ENCODE measurements at places on chromosomes 5 and 9.

- DNase-seq = no peak
Measured at GRCh38 chr9:112582371-112583262, 96.0 kb downstream of the KIAA1958 start.

GRCh38 chr9:74498621-74499095 is 1.5 kb downstream of the RORB start:
- DNase-seq = no peak

DNA sequence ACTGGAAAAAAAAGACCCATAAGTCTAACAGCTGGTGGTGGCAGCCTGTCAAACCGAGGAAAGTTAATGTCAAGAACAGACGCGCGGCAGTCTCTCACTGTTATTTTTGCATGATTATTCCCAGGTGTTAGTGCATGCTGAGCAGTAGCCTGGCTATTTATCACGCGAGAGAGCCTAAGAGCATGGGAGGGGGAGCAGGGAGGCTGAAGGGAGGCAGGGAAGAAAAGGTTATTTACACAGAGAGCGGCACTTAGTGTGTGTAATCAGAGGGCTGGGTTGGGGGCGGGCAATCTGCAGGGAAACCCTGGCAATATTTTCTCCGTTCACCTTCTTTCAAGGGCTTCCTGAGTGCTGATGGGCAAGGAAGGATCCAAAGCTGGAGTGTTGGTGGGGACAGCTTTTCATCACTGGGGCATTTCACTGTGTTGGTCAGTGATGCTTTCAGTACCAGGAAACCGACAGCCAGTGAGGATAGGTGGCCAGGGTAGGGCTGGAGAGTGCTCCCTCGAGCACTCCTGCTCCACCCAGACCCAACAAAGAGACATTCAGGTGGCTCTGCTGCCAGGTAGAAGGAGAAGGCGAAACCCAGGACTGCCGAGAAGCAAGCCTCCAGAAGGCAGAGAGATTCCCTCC is 39.6 kb downstream of the ZNF608 start:
- no peak for DNase-seq

DNA sequence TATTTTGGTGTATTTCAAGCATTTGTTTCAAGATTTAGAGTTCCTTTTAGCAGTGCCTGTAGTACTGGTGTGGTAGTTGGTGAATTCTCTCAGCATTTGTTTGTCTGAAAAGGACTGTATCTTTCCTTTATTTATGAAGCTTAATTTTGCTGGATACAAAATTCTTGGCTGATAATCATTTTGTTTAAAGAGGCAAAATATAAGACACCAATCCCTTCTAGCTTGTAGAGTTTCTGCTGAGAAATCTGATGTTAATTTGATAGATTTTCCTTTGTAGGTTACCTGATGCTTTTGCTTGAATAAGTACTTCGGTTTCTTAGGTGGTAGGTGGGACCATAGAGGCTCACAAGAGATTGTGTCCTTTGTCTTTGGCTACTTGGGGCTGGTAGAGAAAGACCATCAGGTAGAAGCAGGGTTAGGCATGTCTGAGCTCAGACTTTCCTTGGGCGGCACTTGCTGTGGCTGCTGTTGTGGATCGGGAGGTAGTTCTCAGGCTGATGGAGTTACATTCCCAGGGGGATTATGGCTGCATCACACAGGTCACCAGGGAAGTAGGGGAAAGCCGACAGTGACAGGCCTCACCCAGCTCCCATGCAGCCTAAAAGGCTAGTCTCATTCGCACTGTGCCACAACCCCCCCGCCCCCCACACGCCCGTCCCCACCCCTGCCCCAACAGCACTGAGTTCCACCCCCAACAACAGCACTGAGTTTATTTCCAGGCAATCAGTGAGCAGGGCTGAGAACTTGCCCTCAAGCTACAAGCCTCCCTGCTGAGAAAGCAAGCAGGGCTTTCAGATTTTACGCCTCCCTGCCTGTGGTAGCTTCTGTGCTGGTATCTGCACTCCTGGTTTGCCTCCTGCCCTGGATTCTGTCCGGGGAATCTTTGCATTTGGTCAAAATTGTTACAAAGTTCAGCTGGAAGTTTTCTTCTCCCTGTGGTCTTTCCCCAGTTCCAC is 127.1 kb upstream of the GLRA1 start:
- no peak for DNase-seq

DNA sequence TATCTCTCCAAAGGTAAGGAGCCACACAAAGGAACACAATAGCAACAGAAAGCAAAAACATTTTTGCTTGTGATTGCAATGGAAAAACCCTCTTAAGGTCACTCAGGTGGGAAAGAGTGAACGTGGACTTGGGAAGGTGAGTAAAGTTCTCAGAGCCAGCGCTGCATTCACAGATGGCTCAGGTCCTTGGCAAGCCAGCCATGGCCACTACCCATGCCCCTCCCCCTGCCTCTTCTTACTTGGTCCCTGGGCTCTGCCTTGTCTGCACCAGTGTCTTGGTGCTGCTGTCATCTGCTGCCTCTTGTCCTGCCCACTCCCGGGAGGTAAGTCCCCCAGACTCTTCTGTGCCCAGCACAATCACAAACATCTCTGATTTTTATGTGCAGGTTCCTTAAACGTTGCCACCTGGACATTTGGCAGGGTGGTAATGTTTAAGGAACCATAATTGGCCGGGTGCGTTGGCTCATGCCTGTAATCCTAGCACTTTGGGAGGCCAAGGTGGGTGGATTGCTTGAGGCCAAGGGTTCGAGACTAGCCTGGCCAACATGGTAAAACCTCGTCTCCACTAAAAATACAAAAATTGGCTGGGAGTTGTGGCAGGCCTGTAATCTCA is 74.6 kb downstream of the FEM1C start:
- DNase-seq = no peak

- DNase-seq = no peak
Measured at GRCh38 chr9:132662152-132662945, 7.4 kb downstream of the DDX31 start.

DNA sequence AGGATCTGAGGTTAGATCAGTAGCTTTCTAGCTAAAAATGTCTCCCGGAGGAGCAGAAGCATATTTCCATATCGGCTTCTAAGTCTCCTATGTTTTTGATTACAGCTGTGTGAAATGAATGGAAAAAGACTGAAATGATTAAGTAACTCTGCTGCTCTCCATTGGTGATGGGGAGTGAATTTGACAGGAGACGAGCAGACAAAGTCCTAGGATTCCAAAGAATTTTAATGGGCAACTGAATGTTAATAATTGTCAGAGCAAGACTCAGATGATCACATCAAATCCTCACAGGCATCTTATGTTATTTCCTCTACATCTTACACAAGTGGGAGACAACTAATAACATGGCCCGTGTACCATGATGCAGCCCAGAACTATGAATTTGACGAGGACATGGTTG is 66.8 kb downstream of the LIX1 start:
- no peak for DNase-seq

DNA sequence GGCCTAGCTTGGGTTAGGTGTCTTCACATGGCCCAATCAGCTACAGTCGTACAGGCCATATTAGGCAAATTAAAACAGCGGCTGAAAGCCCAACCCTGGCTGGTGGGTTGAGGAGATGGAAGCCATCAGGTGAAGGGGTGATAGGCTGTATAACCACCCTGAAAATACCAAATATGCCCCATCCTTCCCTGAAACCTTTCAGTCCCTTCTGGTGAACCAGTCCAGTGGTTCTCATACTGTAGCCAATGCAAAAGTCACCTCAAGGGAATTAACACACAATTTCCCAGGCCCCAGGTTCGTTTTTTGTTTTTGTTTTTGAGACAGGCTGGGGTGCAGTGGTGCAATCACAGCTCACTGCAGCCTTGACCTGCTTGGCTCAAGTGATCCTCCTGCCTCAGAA is 19.8 kb upstream of the KCNV2 start:
- no peak for DNase-seq

- no peak for DNase-seq
Measured at GRCh38 chr5:73431204-73431851, 17.2 kb downstream of the FOXD1 start.

DNA sequence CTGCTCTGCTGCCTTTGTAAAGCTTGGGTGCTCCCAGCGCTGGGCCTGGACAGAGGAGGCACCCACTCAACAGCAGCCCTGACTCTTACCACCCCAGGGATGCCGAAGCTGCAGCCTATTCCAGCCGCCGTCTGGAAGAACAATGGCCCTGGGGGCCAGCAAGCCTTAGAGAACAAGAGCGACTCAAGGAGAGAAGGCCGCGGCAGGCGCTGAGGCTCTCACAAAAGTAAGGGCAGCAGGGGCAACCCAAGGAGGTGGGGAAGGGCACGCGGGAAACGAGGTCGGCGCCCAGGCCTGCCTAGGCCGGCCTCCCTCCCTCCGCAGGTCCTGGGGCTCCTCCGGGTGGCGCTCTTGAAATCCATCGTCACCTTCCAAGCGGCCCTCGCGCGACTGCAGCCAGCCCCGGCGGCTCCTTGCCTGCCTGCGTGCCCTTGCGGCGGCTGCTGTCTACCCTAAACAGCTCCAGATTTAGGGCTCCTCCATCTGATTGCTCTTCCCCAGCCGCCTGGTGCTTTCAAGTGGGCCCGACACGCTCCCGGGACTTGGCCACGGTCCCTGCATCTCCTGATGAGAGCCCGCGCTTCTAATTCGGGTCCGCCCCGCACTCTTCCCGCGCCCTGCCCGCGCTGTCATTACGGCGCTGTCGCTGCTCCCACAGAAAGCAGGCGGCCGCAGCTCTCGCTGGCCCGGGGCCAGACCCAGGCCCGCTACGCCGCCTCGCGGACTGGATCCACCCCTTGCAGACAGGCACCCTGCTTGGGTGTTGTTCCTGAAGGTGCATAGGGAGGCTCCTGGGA is 213.3 kb downstream of the SEMA6A start:
- no peak for DNase-seq

DNA sequence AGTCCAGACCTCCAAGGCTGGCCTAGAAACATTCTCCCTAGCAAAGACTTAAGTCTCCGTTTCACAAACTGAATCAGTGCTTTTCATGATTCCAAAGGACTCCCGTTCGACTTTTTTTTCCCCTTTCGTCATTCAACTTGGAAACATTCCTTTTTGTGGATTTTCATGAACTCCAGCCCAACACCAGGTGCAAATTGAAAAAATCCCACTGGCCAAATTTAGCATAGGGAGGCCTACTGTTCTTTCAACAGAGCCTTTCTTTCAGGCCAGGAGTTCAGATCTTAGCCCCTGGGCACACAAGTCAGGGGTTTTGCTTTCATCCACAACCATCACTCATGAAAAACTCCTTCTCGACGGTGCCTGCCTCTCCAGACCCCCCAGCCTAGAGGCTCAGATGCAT is 285.3 kb downstream of the PIK3R1 start:
- no peak for DNase-seq

Measured in activated CD8-positive, alpha-beta memory T cell treated with anti-CD3 and anti-CD28 coated beads for 1 hour (primary cell).